NCI-H187 (cell line): ENCODE measurements at places on chromosomes 3 and 15.

GRCh38 chr15:76929011-76929760 is 2.4 kb upstream of the RCN2 start:
- DNase-seq = no peak

DNA sequence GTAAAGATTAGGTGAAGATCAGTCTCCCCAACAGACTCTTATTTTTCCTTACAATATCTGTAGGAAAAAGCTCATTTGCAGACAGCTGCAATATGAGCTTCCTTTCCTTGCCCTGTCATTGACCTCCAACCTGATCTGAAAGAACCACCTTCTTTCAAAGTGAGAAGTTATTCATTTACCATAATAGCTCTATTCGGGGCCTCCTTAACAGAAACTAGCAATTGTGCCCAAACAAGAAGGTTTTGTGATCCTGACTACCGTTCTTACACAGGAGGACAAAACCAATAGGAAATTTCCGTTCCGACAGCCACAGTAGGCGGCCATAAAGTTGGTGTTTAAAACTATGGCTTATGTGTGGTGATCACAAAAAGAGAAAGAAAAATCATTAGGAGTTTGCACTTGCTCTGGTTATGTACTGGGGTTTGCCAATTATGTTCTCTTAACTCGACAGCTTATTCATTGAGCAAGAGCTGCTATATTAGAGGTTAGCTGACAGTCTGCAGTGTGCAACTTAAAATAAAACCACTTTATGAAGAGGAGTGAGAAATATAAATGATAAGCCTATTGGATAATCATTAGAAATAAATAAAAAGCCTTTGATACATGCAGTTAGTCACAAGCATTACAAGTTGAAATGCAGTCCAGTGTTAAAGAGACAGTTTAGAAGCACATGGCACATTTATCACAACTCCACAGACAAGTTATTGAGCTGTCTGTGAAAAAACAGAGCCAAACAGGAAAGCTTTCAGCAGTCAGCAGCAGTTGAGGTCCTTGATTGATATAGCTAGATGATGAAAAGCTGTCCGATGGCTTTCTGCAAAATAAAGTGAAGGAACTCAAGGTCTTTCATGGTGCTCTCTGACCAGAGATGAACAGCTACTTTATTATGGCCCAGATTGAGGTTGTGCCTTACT is 199.8 kb downstream of the WDR72 start:
- DNase-seq = no peak

GRCh38 chr3:169285057-169286033 is 378.2 kb downstream of the MECOM start:
- DNase-seq = no peak

- no peak for DNase-seq
Observed at GRCh38 chr3:8856721-8857120, 87.3 kb upstream of the OXTR start.

DNA sequence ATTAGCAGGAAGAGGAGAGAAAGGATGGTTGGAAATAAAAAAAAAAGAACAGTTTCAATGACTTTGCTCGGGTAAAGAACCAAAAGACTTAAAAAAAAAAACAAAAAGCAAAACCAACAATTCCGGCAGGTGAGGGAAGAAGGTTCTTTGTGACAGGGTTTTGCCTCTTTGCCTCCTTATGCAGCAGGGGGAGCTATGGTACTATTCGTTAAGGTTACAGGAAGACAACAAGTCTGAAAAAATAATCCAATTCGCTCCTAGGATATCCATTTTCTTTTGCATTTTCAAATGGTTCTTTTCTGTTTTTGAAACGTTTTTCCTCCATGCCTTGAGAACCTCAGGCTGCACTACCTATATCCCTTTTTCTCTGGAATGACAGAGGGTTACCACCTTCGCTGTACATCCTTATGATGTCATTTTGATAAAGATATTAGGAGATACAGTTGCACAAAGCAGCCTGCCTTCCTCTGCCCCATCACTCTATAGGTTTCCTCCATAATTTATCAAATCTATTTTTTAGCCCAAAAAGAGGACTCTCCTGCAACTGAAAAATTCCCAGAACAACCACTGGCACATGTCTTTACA is 55.0 kb downstream of the CFAP20DC start:
- peak; percentile 5 for DNase-seq

- DNase-seq = no peak
Observed at GRCh38 chr3:151058740-151059139, 26.7 kb upstream of the MED12L start.

DNA sequence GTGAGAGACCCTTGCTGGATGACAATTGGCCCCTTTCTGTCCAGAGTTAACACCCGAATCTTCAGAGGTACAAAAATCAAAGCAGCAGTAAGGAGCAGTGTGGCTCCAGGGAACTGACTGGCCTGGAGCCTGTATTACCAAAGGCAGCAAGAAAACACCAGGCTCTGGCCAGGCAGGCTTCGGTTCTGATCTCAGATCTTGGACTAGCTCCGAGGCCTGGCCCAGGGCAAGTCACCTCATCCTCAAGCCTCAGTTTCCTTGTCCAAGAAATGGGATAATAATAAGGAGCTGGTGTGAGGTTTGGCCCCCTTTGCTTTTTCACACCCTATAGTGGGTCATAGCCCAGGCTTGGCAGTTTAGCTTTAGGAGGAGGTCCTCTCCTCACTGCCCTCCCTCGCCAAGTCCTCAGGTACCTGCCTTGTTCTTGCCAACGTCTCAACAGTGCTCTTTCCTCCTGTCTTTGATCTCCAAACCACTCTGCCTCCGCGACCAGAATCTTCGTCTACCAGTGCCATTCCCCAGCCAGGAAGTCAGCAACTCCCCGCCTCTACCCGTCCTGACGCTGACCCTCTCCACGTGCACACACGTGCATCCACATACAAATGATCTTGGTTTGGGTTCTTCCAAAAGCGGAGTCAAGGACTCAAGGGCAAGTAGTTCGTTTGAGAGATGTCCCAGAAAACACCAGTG is 82.6 kb upstream of the TLE3 start:
- no peak for DNase-seq

GRCh38 chr15:83396101-83396500 is 51.0 kb upstream of the SH3GL3 start:
- DNase-seq = no peak

DNA sequence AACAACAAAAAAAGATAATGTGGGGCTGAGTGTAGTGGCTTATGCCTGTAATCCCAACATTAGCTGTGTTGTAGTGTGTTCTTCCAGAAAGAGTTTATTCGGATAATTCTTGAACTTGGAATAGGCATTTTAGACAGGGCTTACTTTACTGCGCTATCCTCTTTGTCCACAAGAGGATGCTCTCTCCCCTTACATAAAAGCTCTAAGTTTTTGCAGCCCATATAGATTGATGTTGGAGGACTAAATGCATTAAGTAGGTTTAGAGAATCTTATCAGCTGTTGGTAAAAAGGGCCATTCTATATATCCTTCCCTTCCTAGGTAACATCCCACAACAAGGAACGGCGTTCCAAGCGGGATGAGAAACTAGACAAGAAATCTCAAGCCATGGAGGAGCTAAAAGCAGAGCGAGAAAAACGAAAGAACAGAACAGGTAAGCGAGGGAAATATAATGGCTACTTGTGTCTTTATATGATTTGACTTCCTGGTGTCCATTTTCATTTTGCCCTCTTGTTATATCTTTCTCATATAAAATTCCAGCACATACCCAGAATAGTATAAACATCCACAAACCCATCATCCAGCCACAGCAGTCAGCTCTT is 27.8 kb upstream of the ITPKA start:
- no peak for DNase-seq

GRCh38 chr3:161630794-161631193 is 134.2 kb downstream of the OTOL1 start:
- DNase-seq = no peak

- DNase-seq = no peak
Observed at GRCh38 chr3:123006609-123007008, 21.0 kb downstream of the SEMA5B start.

GRCh38 chr15:80194186-80194585 is 41.4 kb downstream of the FAH start:
- no peak for DNase-seq

GRCh38 chr3:15646851-15647511 is 45.4 kb downstream of the BTD start:
- no peak for DNase-seq

DNA sequence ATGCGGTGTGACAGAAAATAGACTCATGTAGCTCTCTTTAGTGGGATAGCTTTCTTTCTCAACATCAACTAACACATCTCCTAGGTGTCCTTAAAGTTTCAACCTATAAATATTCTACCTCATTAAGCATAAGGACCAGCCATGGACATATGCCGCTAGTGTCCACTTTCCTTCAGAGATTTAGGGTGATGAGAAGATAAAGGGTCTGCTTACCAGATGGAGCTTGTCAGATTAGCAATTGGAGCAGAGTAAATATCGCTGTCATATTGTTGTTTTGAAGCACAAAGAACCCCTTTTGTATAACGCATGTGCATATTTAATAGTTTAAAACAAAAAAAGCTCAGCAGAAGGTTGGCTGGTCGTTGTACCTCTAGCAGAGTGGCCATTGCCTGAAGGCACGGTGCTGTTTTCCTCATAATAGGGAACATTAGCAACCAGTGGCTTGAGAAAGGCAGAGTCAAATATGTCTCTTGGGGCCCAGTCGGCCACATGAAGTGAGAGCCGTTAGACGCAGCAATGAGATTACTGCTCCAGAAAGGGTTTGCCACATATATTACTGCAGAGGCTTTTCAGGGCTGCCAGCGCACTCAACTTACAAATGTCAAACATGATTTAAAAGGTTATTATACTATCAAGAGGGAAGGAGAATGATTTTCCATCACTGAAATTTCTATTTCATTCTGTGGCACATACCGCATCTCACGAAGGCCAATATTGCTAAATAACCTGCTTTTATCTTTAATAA is 264.2 kb downstream of the ROBO2 start:
- peak; percentile 74 for DNase-seq

- no peak for DNase-seq
Observed at GRCh38 chr3:129107793-129108192, 13.8 kb downstream of the RAB43 start.

DNA sequence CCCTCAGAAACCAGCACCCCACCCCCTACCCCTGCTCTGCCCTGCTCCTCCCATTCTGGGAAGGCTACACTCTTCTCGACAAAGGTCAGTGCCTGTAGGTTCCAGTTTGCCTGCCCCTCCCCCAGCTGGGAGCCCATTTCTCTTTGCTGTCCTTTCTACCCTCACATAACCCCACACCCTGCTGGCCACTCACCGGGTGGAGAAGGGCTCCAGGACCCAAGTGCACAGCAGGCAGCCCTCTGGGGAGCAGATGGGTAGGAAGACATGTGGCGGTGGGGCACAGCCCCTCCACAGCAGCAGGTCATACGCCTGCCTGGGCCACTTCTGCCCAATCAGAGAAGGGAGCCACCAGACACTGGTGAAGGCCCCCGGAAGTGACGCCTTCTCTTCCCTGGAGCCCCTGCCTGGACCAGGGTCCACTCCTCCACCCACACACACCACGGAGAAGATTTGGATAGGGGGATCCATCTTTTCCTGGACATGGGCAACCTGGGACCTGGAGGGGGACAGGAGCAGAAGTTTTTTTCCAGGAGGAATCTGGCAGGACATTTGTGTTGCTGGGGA is at the start of gene THPO:
TSS of gene THPO (minus strand) at position 326 of the 564 bp plus-strand sequence. CDS start 1,948 bp downstream, outside the sequence.
- no peak for DNase-seq

DNA sequence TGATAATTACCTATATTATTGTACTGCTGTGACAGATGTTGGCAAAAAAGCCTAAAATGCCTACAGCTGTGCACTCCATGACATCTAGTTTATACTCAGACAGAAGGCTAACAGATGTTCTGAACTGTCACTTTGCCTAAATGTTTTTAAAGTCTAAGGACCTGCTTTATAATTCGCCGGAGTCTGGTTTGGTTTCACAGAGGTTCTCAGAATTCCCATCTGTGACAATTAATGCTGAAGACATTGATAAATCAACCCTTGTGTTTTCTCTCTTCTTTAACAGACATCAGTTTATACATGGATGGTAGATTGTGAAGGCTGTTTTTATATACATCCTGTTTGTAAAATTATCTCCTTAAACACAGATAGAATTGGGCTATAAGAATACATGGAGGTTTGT is 19.8 kb upstream of the SOX2 start:
- no peak for DNase-seq

DNA sequence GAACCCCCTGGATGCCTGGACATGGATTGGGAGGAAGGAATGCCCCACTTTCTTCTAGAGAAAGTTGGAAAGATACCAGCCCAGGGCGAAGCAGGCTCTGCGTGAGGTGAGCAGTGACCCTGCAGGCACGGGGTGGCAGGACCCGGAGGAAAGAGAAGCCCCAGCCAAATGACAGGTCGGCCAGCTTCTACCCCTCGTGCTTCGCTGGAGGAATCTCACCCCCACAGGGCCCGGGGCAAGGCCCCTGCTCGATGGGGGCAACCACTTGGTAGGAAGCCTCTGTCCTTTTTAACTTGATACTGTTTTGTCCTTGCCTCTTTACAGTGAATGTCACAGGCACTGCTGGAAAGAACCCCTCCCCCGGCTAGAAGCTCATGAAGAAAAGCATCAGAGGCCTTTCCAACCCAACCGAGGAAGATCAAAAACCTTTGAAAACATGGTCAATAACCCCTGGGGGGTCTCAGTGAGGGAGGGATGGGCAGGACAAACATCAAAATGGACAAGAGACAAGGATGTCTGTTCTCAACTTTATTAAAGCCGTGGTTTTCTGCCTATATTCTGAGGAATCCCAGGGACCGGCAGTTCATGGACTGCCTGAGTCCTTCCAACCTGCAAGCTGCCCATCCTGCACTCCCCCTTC is 54.4 kb downstream of the SH3BP5 start:
- DNase-seq = no peak

- peak; percentile 22 for DNase-seq
Observed at GRCh38 chr3:13484851-13485590, 4.9 kb downstream of the HDAC11 start.

DNA sequence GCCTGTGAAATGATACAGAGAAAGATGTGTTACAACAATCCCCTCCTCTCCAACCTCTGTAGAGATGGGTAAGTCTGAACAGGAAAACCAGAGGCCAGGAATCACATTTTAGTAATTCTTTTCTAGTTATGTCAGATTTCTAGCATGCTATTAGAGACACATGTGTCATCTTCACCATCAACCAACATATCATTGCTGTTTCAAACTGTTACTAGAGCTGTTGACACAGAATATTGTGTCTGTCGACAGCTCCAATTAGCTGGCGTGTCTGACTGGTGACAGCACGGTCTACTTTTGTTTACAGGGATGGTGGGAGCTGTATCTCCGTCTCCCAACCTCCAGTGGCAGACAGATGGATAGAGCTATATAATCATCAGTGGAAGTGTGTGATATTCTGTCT is 393.2 kb downstream of the SOX2 start:
- no peak for DNase-seq
